Astrocyte of the spinal cord (primary cell): ENCODE measurements at places on chromosomes 2 and 18.

- no peak for DNase-seq
Observed at GRCh38 chr2:119837759-119838158, 78.0 kb downstream of the PTPN4 start.

- no peak for DNase-seq
Observed at GRCh38 chr18:8977701-8978100, 124.8 kb upstream of the NDUFV2 start.

- no peak for DNase-seq
Observed at GRCh38 chr2:98269830-98270229, 76.4 kb upstream of the CNGA3 start.

- DNase-seq, result no peak
Observed at GRCh38 chr2:65914244-65914786, 481.9 kb upstream of the SPRED2 start.

GRCh38 chr2:235017441-235017840 is 65.6 kb downstream of the SH3BP4 start:
- no peak for DNase-seq
